ENCODE measurements at places on chromosomes 7 and 10.
A peak's percentile ranks its signal among the peaks of the same experiment; 100 is the strongest.

GRCh38 chr10:13959443-13960359 is 371.0 kb downstream of the FRMD4A start:
- DNase-seq: no peak

- no peak for DNase-seq
Measured at GRCh38 chr7:28360739-28361138, 51.6 kb upstream of the CREB5 start.

DNA sequence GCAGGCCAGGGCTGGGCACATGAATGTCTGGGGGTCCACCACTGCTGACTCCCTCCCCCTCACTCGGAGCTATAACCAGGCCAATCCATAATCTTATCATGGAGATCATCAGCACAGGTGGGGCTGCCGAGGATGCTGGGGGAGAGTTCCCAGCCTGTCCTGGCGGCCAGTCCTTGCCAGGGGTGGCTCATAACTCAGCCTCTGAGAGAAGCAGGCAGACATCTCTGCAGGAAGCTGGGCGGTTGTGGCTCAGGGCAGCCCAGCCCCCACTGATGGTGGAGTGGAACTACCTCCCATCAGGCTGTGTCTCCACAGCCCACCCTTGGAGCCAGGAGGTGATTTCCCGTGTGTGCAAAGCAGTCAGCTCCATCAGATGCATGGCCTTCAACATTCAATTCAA is 109.4 kb upstream of the ZNF92 start:
- DNase-seq: no peak

GRCh38 chr7:119694506-119694905 is 578.5 kb upstream of the KCND2 start:
- no peak for DNase-seq

GRCh38 chr10:91604553-91605534 is 28.0 kb downstream of the PPP1R3C start:
- DNase-seq: no peak

GRCh38 chr10:97196223-97197029 is 10.7 kb upstream of the SLIT1 start:
- DNase-seq: peak; percentile 66

GRCh38 chr7:26493737-26494428 is 202.2 kb downstream of the SNX10 start:
- DNase-seq: no peak

GRCh38 chr7:92747041-92747835 is 89.1 kb downstream of the CDK6 start:
- no peak for DNase-seq

DNA sequence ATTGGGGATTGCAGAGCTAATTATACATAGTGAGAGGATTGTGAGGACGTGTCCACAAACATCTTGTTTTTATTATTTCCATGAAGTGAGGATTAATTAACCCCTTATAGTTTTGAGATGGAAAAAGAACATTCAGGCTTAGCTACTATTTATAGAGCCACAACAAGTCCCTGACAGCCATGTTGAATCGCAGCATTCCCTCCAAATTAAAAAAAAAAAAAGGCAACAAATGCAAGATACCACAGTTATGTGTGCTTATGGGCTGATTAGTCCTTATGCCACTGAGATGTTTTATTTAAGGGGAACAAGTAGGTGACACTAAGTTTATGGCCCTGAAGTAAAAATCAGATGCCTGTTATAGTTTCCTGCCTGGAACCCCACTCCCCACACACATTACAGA is 350.3 kb downstream of the GPAM start:
- no peak for DNase-seq

DNA sequence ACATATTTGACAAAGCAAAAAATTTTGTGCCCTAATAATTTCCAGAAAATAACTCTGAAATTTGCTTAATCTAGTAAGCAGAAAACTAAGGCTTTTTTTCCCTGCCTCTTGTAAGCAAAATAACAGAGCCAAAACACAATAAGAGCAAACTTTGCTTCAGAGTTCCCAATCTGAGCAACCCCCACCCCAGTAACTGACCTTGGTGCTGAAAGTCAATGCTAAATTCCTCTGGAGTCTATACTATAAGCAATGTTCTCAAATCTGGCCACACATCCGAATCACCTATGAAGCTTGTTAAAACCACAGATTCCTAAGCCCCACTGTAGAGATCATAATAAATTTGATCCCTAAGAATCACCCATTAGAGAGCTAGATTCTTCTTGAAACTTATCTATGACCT is 150.5 kb downstream of the ELAPOR2 start:
- no peak for DNase-seq

- DNase-seq: no peak
Measured at GRCh38 chr10:112915590-112916572, 34.2 kb upstream of the TCF7L2 start.

DNA sequence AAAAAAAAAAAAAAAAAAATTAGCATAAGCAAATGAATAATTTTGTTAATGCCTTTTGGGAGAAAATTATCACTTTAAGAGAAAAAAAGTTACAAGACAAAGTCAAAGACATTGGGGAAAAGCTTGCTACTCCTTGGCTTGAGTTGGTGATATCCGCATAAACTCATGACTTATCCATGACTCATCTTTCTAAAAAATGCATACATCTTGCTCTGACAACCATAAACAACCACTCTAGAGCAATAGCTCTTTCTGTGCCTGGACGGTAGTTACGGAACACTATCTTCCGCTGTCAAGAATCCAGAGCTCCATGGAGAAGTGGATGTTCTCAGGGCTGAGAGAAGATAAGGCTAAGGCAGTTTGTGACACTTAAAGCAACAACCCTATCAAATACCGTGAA is 281.1 kb upstream of the PFKP start:
- DNase-seq: no peak

- DNase-seq: no peak
Measured at GRCh38 chr7:142814451-142814850, 40.4 kb upstream of the EPHB6 start.

GRCh38 chr7:134874407-134874806 is 95.0 kb downstream of the CALD1 start:
- no peak for DNase-seq

DNA sequence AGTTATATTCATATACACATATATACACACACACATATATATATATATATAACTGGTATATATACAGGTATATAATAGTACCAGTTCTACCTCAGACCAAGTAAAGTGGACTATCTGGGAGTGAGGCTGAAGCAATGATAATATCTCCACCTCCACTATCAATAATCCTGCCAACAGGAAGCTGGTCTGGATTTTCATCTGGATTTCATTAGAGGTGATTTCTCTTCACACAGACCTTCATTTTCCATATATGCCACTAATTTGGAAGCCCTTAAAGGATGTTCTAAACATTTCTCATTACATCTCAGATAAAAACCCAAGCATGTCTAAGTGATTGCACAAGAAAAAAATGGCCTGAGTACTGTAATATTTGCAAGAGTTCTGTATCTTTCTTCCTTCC is 1.7 kb upstream of the SLC35B4 start:
- no peak for DNase-seq

- DNase-seq: no peak
Measured at GRCh38 chr7:157496416-157497275, 159.8 kb downstream of the DNAJB6 start.

DNA sequence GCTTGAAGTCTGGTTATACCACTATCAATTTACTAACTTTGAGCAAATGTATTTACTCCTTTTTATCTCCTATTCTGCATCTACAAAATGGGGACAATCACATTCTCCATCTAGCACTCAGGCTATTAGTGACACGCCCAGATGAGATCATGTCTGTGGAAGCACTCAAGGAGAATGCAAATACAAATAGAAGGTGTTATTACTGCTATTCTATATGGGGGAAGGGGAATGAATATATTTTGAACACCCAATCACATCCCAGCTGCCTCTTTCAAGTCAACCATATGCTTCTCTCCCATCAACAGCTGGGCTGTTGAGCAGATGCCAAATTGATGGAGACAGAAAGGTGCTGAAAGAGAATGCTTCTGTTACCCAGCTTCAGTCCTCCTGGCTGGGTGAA is 23.5 kb downstream of the SGMS1 start:
- DNase-seq: no peak

GRCh38 chr10:66350622-66351399 is 575.0 kb upstream of the LRRTM3 start:
- DNase-seq: no peak

DNA sequence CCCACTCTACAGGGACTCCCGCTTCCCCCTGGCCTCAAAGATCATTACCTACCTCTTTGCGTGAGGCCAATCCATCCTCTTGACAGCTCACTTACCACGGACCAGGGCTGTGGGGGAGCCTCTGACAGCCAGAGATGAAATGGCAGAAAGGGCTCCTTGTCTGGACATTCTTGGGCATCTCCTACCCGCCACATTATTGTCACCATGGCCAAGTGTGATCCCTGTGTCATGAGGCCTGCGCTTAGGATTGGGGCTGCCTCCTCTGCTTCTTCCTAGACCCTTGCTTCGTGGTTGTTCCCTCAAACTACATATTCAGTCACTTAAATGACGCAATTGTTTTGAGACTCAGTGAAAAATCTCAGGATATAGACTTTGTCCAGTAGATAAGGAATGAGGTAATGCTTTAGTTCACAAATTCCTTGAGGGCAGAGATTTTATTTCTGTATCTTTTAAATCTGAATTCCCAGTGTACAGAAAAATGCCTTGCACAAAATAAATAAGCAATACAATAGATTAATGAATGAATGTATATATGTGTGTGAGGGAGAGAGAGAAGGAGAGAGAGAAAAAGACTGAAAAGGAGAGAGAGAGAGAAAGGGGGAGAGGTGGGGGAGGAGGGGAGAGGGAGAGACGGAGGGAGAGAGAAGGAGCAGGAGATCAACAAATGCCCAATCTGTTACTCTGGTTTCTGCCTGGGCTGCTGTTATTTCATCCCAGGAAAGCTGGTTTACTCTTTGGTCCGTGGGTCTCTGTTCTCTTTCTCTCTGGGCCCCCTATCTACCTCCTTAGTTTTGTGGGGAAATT is 159.0 kb downstream of the PLXNA4 start:
- DNase-seq: no peak

GRCh38 chr7:106536079-106536478 is 124.9 kb downstream of the CCDC71L start:
- no peak for DNase-seq

DNA sequence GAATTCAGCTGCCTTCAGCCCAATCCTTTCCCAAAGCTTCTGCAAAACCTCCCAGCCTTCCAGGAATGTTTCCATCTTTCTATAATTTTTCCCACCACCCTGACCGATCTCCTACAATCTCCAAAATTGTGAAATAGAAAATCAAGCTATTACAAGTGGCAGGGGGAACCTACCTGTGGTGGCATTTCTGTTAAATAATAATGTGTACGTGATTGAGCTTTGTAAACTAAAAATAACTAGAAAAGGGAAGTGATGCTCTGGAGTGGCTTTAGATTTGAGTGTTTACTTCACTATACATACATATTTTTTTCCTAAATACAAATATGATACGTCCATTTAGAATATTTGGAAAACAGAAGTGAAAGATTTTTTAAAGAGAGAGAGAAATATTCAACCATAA is 593.6 kb downstream of the GRM8 start:
- DNase-seq: no peak

GRCh38 chr7:103446049-103446520 is at the start of gene SLC26A5:
TSS of gene SLC26A5 (minus strand) at chr7:103446207. CDS start at chr7:103421514, 24,693 bp downstream.
- peak; percentile 7 for DNase-seq

Measured in activated naive CD8-positive, alpha-beta T cell treated with anti-CD3 and anti-CD28 coated beads, Interleukin-2, amount 50 U/mL, for 24 hours (primary cell).